AG04449 (cell line): ENCODE measurements at places on chromosomes 2 and 18.

DNA sequence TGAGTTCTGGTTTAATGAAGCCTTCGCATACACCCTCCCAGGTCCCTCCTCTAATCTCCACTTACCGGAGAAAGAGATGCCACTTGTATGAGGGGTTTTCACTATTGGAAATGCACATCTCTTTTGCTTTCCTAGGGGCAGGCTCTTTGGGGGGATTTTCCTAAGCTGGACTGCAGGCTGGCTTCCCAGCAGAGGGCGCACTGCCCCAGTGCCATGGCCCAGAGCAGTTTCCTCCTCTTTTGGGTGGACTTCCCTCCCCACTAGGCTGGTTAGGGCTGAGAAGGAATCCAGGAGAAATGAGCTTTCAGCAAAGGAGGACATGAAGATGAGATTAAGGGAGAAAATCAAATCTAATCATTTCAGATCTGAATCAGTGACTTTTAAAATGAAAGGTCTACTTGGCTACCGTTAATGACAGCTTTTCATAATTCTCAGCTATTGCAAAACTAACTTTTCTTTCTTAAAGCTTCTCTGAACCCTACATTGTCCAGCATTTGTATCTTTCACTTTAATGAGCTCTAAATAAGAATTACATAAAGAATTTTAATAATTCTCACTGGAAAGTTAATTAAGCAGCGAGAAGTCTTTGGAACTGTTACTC lies 784.1 kb upstream of the FANCL start:
- no peak for DNase-seq

GRCh38 chr18:46322411-46322891 lies 218.3 kb downstream of the HAUS1 start:
- DNase-seq: no peak

DNA sequence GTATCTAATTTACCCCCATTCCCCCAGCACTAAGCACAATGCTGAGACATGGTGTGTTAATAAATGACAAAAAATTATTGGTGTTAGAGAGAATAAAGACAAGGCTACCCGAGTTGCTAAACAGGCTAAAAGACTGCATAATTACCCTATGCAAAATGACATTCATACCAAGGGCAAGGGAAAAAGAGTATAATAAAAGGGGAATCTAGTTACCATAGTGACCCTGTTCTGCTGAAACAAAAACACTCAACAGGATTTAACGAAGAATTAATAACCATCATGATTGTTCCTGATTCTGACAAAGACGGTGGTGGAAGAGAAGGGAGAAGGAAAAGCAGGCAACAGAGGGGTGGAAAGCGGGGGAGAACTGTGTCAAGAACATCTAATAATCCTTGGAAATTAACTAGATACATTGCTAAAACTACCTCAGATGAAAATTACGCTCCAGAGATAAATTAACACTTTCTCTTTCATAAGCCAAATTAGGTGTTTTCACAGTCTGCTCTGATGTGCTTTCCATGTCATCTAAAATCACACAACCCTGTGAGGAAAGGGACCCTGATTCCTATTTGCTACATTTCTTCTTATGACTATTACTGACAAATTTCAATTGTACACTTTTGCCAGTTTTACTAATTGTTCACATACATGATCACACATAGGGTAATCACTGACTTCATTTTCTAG lies 25.5 kb downstream of the TTR start:
- DNase-seq: no peak

DNA sequence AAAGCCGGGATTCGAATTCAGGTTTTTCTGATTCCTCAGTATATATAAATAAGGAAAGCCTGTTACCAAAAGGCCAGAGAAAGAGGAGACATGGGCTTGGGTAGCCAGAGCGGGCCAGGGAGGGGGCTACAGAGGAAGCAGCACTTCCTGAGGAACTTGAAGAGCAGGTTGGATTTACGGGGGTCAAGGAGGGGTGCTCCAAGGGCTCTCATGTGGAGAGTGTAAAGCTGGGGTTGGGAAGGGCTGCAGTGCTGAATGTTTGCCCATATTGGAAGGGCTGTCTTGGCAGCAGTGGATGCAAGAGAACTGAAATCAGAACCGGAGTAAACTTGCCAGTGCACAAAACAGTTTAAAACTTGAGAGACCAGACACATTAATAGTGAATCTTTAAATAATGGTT lies 511.5 kb downstream of the CNTNAP5 start:
- no peak for DNase-seq

GRCh38 chr2:119487434-119488244 lies 36.6 kb downstream of the SCTR start:
- no peak for DNase-seq

DNA sequence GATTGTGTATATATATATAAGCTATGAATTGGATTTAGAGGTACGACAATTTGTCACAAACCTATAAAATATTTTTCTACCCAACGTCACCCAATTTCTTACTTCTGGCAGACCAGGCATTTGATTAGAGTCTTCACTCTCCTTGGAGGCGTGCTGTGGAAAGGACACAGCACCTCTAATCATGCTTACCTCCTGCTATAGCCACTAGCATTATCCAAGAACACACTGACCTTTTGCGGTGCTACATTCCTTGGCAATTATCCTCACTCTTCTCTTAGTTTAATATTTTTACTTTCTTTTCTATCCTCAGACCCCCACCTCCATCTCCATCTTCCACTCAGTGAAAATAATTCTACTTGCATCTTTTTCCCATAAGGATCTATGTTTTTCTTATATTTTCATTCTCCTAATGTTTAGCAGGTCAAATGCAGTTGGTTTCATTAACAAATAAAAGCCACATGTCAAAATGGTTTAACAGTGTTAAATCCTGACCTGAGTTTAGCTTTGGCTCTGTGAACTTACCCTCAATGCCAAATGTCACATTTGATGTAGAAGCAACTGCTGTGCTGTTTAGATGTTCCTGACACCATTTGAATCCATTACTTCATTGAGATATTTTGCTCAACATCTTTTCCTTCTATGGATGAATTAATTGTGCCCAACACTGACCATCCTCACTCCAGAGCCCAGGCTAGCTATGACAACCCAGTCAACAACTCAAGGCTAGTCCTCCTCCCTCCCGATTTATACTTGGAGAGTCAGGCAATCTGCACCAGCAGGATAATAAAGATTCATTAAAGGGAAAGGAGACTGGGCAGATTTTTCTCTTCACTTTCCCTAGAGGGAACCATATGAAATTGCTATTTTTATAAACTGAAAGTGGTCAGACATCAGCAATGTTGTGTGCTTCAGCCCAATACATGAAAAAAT lies 240.5 kb downstream of the MREG start:
- no peak for DNase-seq

DNA sequence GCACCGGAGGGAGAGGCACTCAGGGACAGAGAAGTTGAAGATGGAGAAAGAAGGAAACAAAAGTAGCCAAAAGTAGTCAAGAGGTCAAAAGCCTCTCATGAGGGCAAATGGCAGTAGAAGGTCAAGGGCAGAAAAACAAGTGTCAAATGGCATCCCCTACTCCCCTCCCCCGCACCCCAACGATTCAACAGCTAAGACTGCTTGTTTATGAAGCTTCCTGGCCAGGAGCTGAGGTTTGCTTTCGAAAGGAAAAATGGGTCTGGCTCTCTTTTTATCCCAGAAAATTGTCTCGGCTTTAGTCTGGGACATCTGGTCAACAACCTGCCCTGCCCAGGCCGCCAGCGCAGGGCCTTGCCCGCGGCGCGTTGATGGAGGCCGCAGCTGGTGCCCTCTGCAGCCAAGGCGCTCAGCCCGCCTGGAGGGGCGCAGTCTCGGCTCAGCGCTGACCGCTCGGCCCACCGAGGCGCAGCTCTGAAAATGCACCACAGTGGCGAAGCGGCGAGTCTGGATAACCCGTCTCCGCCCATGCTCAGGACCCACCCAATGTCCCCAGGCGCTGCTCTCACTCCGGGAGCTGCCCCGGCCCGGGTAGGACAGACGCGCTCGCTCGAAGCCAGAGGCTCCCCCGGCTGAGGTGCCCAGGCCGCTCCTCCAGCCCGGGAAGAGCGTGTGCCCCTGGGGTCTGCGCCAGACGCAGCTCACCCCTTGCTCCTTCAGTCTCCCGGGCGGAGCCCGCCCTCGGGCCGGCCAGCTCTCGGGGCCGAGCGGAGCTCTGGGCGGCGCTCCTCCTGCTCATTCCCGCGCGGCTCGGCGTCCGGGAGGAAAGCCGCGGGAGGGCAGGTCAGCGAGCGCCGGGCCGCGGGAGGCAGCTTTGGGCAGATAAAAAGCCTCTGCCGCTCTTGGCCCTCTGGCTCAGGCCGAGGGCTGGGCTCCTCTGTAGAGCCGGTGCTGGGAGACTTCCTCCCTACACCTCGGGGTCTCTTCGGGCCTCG lies 1.8 kb upstream of the TBR1 start:
- DNase-seq: no peak

GRCh38 chr2:5938566-5938896 lies 246.3 kb downstream of the SOX11 start:
- DNase-seq: no peak

GRCh38 chr2:127700527-127701192 lies 637 bp upstream of the SFT2D3 start:
- DNase-seq: no peak
